Choroid plexus epithelial cell (primary cell): ENCODE measurements at places on chromosomes 11 and 22.

DNA sequence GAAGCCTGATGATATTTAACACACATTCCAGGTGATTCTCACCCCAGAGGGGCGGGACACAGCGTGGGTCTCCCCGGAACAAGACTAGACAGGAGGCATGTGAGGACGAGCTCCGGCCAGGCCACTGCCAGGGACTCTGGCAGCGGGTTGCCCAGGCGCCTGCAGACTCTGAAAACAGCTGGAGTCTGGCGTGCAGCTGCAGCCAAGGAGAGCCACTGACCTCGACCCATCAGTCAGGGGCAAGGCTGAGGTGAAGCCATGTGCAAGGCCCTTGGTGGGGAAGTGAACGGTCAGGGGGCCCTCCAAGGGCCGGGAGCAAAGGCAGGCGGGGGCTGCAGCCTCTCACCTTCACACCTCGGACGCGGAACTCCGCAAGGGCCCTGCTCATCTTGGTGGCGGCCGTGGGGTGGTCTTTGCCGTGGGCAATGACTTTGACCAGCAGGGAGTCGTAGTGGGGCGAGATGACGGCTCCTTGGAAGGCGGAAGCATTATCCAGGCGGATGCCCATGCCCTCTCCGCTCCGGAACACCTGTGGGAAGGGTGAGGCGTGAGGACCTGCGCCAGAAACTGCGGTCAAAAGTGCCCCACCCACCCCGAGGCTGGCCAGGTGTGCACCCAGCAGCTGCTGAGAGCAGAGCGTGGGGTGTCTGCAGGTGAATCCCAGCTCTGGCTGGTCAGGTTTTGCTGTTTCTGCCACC, 6.7 kb downstream of the LRFN4 start:
- DNase-seq = no peak

DNA sequence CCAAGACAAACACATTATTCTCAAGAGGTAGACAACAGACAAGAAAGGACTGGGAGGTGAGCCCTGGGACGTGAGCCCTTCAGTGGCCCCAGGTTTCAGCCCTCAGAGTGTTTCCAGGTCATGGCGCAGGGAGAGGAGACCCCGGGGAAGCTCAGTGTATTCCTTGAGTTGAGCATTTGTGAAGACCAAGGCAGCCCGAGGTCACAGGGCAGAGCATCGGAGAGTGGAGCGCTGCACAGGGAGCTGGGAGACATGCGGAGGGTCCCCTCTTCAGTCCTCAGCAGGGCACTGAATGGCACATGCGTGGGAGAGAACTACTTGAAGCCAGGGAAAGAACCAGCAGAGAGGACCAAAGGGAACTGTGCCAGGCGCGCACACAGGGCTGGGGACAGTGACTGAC, 11.7 kb downstream of the KRTAP5-6 start:
- no peak for DNase-seq

DNA sequence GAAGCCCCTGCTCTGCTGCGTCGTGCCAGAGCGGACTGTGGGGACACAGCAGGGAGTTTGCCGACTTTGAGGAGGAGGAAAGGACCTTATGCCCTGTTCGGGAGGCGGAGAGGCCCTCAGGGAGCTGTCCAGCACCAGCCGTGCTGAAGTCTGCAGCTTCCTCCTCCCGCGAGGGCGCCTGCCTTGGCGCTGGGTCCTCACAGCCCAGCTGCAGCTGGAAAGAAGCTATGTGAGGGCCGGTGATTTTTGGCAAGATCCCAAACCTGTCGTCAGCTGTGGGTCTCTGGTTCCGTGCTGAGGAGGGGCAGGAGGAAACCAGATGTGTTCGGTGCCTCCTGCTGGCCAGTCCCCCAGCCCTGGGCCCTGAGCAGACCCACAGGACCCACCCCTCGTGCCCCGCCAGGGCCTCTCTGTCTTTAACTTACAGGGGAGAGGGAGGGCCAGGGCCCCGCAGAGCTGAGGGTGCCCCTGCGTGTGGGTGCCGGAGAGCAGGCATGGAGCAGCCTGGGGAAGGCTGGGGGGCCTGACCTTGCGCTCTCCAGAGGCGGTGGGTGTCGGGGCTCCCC, 12.0 kb downstream of the BRSK2 start:
- DNase-seq = peak; percentile 76

- DNase-seq = peak; percentile 72
These were observed 37.3 kb upstream of the SLC22A12 start for GRCh38 chr11:64553554-64554201.

DNA sequence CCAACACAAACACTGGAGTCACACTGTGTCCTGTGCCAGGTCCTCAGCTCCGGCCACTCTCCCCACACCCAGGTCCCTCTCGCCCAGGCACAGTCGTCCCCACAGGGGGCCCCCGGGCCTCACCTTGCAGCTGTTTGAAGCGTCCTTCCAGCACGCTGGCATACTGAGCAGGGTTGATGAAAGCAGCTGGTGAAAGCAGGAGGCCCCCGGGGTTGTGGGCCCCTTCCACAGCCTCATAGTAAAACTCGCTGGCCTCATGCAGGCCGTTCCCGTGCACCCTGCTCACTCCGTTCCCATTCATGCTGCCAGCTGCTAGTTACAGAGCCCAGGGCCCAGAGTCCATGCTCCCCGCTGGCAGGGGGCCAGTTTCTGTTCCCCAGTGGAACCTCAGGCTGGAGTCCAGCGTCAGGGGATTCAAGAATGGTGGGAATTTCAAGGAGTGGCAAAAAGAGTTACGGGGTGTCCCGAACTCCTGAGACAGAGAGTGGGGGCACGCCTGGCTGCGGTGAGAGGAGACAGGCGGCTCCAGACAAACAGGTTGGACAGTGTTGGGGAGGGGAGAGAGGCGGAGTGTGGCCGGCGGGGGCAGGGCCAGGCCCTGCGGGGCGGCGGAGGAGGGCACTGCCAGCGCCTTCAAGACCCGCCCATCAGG, 10.6 kb downstream of the SPTBN2 start:
- no peak for DNase-seq

DNA sequence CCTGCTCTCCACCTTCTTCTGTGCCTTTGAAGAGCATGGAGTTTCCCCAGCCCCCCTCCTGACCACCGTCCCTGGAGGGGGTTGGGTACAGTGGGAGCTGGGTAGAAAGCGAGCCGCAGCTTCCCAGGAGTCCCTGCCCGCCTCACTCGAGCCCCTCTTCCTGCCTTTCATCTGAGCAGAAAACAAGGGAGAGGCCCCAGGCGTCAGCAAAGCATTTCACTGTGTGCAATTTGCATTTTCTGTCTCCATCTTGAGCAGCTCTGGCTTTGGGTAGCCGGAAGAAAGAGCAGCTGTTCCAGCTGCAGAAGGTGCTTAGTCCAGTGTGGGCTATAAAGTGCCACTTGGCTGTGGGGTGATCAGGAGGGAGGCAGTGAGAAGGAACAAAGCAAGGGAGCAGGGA, 229.7 kb downstream of the CEP164 start:
- DNase-seq = no peak

DNA sequence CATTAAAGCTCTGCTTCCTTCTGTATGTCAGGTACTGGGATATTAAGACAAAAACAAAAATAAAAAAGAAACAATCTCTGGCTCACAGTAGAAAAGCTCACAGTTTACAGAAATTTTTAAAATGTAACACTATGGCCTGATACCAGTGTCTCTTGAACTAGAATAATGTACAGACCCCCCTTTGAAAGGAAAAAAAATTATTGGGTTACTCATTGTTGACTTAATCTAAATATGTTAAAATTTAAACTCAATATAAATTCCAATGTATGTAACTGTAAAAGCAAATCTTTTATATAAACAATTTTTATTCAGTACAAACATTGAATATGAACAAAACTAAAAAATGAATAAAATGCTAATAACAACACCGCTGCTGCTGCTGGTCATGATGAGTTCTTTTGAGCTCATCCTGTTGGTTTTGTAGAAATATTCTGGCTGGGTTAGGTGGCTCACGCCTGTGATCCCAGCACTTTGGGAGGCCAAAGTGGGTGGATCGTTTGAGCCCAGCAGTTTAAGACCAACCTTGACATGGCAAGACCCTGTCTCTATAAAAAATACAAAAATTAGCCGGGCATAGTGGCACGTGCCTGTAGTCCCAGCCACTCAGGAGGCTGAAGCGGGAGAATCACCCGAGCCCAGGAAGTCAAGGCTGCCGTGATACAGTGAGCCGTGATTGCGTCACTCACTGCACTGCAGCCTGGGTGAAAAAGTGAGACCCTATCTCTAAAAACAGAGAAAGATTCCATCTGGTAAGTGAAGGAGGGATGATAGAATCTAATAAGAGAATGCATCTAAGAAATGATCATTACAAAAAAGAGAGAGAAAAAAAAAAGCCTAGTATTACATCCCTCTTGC, 11.8 kb upstream of the KCNE3 start:
- no peak for DNase-seq

- no peak for DNase-seq
These were observed 114.6 kb upstream of the THY1 start for GRCh38 chr11:119537306-119538253.

DNA sequence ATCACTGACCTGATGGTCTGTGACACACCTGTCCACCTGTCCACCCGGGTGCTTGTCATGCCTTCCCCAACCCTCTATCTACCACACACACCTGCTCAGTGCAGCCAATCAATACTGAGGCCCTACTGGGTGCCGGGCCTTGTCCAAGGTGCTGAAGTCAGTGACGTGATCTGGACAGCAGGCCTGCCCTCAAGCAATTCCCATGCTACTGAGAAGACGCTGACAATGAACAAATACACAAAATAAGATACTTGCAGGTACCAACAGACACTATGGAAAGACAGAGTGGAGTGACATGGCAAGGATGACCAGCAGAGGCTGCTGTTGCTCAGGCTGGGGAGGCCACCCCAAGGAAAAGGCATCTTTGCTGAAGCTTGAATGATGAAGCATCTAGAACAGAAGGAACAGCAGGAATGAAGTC, 21.2 kb downstream of the PLAAT3 start:
- peak; percentile 77 for DNase-seq

- peak; percentile 84 for DNase-seq
These were observed 18.3 kb downstream of the RCN1 start for GRCh38 chr11:32109138-32109537.
